ENCODE measurements at places on chromosomes 13 and 19. TPM values are rescaled to one million over a fixed set of nuclear protein-coding genes. Genes with fewer than 3 reads are reported as not detected.

Gene CEACAM21
- total RNA-seq = not detected

Gene LRRC4B
- total RNA-seq = 15.2 TPM

Gene FPR1
- 2.5 TPM for total RNA-seq

Gene KLK15
- not detected for total RNA-seq

Gene DCT
- 0.27 TPM for total RNA-seq

Gene RNF6
- total RNA-seq = 25.6 TPM

Gene F2RL3
- 0.21 TPM for total RNA-seq

Gene NCAN
- total RNA-seq = not detected

Gene ITGBL1
- 6.9 TPM for total RNA-seq

Gene C1QTNF9B
- not detected for total RNA-seq

- DNase-seq = no peak
Measured at GRCh38 chr13:73171926-73172325, 113.1 kb downstream of the KLF5 start.

DNA sequence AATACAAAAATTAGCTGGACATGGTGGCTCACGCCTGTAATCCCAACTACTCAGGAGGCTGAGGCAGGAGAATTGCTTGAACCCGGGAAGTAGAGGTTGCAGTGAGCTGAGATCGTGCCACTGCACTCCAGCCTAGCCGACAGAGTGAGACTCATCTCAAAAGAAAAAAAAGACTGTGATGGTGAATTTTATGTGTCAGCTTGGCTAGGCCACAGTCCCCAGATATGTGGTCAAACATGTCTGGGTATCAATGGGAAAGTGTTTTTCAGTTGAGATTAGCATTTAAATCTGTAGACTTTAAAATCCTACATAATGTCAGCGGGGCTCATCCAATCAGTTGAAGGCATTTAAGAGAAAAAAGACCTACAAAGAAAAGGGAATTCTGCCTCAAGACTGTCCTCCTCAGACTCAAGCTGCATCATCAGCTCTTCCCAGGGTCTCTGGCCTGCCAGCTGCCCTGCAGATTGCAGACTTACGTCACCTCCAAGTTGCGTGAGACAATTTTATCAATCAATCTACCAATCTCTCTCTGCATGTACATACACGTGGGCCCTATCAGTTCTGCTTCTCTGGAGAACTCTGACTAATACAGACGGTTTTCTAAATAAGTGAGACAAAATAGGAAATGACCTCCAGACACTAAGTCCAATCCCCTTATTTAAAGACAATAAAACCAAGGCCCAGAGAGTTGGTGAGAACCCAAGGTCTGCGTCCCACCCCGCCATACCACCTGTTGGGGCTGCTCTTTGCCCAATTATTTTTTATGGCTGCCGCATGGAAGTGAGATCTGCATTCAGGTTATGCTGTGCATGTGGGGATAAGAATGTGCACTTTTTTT lies 99.2 kb downstream of the ABCC4 start:
- no peak for DNase-seq

DNA sequence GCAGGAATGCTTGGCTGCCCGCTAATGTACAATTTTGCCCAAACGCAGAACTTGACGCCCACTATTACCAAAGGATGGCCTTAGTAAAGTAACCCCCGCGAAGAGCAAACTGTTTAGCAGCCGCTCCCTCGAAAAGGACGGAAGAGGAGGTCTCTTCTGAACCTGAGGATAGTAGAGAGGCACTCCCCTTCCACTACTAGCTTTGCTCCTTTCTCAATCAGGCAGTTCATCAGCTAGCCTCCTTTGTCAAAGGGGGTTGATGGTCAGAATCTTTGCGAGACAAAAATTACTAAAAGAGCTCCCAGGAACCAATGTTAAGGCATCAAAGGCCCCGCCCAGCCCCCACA lies 534 bp downstream of the CAB39L start:
- peak; percentile 11 for DNase-seq

- no peak for DNase-seq
Measured at GRCh38 chr13:20717581-20718542, 14.4 kb downstream of the IL17D start.

- peak; percentile 13 for DNase-seq
Measured at GRCh38 chr19:1361601-1362386, 21.9 kb upstream of the NDUFS7 start.

DNA sequence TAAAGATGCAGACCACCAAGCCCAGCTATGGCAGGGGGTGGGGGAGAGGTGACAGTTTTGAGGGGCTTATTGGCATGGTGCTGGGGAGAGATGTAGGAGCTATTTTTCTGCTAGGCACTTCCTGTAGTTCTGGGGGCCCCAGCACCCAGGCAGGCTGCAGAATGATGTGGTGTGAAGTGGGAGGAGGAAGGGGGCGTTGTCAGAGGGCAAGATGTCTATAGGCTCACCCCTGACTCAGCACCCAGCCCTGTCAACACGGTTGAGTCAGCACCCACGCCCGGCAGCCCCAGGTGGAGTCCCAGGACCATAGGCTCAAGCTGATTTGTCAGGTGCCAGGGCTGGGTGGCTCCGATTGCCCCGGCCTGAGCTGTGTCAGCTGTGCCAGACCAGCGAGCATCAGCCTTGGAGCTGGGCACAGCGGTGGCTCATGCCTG lies 5.8 kb downstream of the KLF2 start:
- peak; percentile 88 for DNase-seq

DNA sequence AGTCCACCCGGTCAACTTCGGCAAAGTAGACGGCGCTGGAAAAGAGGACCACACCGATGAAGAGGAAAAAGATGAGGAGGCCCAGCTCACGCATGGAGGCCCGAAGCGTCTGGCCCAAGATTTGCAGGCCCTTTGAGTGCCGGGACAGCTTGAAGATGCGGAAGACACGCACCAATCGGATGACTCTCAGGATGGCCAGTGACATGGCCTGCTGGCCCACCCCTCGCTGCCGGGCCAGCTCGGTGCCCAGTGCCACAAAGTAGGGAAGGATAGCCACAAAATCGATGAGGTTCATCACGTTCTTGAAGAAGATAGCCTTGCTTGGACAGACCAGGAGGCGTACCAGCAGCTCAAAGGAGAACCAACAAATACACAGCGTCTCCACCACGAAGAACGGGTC lies 2.1 kb downstream of the KCNA7 start:
- no peak for DNase-seq

- no peak for DNase-seq
Measured at GRCh38 chr19:2047076-2047448, 4.0 kb downstream of the MKNK2 start.

- DNase-seq = no peak
Measured at GRCh38 chr19:42452590-42452989, 9.8 kb upstream of the CXCL17 start.

- peak; percentile 33 for DNase-seq
Measured at GRCh38 chr13:97125810-97126738, 96.1 kb upstream of the MBNL2 start.

- no peak for DNase-seq
Measured at GRCh38 chr13:37090912-37091311, 14.6 kb downstream of the CSNK1A1L start.

GRCh38 chr19:30326393-30326710 lies 45.8 kb upstream of the ZNF536 start:
- DNase-seq = no peak

DNA sequence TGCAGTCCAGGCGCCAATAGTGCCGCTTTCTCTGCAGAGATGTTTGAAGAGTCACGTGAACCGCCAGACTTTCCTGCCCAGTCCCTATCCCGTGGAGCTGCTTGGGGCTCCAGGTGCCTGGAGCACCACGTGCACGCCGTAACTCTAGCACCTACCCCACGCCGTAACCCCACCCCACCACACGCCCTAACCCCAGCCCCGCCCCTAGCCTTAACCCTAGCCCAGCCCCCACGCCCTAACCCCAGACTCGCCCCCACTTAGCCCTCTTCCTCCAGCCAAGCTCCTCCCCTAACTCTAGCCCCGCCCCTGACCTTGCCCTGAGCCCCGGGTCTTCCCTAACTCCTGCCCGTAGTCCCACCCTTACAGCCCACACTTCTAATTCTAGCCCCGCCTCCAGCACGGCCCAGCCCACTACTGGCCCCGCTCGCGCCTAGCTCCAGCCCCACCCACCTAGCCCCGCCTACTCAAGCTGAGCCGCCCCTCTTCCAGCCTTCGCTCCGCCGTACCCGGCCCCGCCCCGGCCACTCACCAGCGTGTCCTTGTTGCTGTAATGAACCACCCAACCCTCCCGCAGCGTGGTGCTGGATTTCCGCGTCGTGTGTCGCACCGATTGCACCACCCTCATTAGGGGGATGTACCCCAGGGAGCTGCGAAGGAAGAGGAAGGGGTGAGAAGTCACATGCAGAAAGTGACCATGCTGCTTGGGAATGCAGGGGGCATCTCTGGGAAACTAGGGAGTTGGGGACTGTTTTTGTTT lies 19.5 kb downstream of the PRKD2 start:
- no peak for DNase-seq

DNA sequence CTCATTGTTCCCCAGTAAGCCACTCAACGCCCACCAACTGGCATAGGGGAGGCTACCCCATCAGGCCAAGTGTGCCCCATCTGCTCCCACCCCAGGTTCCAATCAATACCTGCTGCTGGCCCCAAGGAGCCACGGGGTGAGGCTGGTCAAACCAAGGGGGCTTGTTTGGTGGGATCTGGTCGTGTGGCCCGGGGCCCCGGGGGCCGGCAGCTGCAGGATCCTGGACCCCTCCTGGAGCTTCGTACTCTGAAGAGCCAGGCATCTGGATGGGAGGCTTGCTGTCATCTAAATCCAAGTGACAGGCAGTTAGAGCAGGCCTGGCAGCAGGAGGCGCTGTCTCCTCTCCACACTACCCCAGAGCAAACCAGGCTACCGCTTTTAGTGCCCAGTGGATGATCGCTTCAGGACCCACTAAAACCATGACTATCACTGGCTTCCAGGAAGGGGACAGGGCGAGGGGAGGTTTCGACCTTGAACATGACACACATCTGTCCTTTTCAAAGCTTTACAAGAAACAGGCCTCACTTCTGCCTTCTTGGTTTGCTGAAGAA lies 14.2 kb downstream of the CHERP start:
- no peak for DNase-seq

GRCh38 chr19:19303411-19303810 lies 16.9 kb downstream of the SUGP1 start:
- DNase-seq = no peak

- DNase-seq = no peak
Measured at GRCh38 chr13:49184621-49185020, 35.5 kb upstream of the MLNR start.

DNA sequence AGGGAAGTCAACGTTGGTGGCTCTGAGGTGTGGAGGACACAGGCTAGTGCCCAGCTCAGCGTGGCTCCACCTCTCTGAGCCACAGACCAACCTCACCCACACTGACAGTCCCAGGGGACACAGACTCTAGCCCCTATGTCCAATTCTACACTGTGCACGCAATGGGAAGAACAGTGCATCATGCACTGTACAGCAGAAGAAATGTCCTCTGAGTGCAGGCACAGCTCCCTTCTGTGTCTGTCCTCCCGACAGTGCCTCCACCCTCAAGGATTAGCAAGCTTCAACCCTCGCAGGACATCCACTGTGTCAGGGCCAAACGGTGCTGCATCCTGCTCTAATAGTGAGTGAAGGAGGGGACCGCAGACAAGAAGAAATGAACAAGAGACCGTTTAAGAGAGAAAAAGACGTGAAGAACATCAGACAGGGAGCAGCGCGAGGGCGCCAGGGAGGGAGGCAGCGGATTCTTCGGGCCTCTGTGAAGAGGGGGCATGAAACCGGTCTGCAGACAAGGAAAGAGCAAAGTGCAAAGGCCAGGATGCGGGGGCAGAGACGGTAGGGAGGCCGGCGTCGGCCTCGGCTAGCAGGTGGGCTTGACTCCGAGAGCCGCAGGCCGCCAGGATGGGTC lies 681 bp downstream of the ZNF837 start:
- DNase-seq = no peak

DNA sequence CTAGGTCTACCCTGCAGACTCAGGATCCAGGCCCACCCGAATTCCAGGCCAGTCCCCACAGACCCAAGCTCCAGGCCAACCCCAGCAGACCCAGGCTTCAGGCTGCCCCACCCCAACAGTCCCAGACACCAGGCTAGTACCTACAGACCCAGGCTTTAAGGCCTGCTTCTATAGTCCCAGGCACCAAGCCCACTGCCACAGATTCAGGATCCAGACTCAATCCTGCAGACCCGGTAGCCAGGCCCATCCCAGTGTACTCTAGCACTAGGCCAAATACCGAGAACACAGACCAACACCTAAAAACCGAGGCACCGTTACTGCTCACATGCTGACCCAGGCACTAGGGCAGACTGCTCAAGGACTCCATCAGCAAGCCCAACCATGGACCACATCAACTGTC lies 862.3 kb downstream of the UQCRFS1 start:
- no peak for DNase-seq

DNA sequence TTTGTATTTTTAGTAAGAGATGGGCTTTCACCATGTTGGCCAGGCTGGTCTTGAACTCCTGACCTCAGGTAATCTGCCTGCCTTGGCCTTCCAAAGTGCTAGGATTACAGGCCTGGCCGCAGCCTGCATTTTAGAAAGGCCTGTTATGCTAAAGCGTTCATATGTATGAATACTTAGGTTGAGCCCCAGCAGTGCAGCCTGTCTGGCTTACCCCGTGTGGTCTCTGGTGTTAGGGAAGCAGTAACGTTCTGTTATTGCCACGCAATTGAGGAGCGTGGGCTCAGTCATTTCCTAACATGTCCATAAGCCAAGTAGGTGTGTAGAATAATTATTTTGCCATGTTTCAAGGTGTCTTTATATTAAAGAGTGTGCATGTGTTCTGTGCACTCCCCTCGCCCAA lies 14.3 kb downstream of the HNRNPM start:
- DNase-seq = no peak

GRCh38 chr13:29497137-29497654 lies 98.3 kb downstream of the SLC7A1 start:
- no peak for DNase-seq

DNA sequence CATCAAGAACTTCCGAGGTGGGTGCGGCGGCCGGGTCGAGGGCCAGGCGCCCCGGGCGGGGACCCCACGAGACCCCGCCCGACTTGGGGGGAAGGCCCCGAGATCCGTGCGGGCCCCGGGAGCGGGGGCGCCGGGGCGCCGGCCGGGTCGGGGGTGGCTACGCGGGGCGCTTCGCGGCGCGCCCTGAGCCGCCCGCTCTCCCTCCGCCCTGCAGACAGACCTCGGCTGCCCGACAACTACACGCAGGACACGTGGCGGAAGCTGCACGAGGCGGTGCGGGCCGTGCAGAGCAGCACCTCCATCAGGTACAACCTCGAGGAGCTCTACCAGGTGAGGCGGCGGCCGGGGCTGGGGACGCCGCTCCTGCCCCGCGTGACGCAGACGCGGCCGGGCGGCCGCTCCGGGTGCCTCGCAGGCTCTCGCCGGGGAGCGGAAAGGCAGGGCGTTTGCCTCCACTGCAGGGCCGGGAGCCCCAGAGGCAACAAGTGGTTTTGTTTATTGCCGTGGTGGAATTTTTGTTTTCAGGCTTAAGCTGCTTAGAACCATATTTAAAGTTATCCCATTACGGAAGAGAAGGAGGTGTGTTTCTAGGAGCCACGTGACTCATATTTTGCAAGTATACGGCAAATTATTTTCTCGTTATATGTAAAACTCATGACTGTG lies 477 bp downstream of the CUL4A start:
- DNase-seq = peak; percentile 16
